ENCODE measurements at places on chromosomes 12 and 14. TPM values are rescaled to one million over a fixed set of nuclear protein-coding genes. Genes with fewer than 3 reads are reported as not detected.

- DNase-seq: no peak
Measured at GRCh38 chr12:117749431-117749830, 219.4 kb downstream of the KSR2 start.

GRCh38 chr12:46918631-46919030 is 92.8 kb upstream of the SLC38A4 start:
- no peak for DNase-seq

DNA sequence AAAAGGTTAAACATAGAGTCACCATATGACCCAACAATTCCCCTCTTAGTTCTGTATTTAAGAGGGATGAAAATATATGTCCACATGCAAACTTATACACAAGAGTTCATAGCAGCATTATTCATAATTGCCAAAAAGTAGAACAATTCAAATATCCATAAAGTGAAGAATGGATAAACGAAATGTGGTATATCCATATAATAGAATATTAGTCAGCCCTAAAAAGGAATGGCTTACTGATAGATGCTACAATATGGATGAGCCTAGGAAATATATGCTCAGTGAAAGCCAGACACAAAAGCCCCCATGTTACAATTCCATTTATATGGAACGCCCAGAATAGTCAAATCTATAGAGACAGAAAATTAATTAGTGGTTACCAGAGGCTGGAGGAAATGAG is 44.1 kb upstream of the RIN3 start:
- no peak for DNase-seq

CCDC177 gene
- not detected for total RNA-seq
